ENCODE measurements at places on chromosomes 1 and 21.

DNA sequence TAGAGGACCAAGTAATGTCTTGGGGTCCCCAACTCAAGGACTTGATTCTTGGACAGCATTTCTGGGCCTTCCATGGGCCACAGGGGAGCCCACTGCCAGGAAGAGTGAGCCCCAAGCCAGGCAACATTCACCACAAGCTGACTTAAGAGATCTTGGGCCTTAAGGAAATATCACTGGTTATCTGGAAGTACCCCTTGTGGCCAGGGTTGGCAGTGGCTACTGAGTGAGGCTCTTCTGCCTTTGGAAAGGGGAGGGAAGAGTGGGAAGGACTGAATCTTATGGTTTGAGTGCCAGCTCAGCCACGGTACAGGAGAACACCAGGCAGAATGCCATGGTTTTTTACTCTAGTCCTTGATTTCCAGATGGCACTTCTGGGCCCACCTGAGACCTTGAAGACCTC, 228.9 kb upstream of the RGS18 start:
- DNase-seq = no peak

DNA sequence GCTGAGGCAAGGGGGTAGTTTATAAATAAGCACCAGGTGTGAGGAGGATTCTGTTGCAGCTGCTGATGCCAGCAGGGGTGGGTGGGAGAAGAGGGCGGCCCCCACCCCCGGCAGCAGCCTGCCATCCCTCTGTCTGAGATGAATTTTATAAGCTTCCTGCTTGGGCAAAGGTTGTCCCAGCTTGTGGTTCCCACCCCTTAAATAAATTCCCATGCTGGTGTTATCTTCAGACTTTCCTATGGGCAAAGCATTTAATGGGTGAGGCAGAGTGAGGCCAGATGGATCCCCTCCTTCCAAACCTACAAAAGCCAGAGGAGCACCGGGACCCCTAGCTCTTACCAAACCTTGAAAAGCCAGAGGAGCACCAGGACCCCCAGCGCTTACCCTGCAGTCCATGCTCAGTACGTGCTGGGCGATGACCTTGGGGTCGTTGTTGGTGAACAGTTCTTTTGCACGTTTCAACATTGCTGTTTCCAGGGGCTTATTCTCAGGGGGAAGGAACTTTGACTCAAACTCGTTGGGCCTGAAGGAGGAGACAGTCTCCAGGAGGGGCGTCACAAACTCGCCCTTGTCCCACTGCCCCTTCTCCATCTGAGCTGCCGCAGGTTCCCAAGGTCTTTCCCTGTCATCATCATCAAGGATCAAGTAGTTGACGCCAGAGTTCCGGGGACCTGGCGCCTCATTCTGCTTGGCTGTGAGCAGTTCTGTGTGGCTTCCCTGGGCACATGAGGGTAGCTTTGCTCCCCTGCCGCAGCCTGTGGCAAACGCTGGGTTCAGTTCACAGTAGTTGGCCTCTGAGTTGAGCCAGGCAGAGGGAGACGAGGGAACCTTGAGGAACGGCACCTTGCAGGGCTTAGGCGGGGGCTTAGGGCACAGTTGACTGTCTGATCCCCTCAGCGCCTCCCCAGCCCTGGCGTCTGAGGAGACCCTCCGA, 99.5 kb downstream of the BCAR3 start:
- DNase-seq = no peak

DNA sequence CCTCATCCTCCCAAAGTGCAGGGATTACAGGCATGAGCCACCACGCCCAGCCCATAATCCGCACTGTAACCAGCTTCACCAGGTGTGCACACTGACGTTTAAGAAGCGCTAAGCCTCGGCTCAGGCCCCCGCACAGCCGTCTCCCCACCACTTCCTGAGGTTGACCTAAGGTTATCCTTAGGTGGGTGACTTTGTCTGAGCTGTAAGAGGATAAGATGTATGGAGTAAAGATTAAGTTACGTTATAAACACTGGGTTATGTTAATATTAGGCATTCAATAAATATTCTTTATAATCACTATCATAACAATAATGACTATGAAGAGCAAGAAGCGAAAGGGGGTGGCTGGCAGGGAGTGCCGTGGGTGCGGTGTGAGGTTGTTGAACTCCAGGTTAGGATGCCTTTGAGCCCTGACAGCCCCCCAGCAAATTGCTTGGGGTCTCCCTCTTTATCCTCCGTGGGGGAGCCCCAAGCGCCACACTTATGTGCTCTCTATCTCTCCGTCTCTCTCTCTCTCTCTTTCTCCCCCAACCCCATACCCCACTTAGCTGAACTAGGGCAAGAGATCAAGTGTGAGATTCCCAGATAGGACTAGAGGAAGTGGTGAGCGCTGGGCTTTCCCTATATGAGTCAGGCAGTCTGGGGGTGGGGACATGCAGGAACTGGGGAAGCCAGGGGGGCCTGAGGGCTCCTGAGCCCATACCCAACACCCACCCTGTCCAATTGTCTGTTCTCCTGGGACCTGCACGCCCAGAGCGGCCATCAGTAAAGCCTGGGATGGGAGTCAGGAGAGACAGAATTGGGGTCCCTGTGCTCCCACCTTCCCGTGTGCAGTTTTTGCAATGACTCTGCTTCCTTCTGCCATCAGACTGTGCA, 7.6 kb downstream of the EFHD2 start:
- no peak for DNase-seq

DNA sequence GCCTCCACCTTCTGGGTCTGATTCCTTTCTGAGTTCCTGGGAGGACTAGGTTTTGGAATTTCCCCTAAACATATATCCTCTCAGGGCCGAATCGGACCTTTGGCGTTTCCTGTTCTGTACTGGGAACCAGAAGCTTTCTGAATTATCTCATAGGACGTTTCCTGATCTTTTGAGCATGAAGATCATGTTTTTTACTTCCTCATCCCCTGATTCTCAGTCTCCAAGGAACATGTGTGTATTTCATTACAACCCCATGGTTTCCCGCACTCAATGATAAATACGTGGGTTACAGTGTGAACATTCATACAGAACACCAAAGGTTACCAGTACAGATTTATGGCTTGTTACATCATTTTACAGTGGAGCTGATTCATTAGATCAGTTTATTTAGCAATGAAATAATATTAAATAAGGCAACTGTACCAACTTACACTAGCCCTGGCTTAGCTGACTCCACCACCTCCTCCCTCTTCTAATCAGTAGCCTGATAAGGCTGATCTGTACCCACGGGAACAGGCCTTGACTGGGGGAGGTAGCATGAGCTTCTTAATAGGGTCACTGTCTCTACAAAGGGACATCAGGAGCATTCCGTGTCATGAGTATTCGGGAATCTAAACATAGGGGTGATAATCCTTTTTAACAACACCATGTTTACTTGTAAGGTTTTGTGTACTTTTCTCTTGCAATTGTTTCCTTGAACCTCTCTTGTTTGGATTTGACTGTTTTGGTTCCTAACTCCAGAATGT, 57.8 kb upstream of the ERRFI1 start:
- no peak for DNase-seq

DNA sequence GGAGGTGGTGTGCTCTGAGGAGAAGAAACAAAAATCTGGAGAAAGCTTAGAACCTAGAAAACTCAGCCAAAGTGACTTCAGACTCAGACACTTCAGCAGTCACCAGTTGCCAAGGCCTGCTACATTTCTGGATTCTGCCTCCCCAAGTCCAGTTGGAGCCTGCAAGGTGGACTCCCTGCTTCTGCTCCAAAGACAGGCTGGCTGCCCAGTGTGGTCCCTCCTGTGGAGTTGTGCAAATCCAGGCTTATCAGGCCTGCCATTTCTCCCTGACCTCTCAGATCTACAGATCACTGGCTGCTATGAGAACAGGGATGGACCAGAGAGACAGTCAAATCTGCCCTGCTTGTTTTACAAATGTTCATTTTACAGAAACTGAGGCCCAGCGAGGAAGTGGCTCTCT, 9.9 kb downstream of the CACHD1 start:
- no peak for DNase-seq
